ENCODE measurements at places on chromosomes 3 and 15. TPM values are rescaled to one million over a fixed set of nuclear protein-coding genes. Genes with fewer than 3 reads are reported as not detected.

PCYT1A gene
- 47.4 TPM for polyA plus RNA-seq

DNA sequence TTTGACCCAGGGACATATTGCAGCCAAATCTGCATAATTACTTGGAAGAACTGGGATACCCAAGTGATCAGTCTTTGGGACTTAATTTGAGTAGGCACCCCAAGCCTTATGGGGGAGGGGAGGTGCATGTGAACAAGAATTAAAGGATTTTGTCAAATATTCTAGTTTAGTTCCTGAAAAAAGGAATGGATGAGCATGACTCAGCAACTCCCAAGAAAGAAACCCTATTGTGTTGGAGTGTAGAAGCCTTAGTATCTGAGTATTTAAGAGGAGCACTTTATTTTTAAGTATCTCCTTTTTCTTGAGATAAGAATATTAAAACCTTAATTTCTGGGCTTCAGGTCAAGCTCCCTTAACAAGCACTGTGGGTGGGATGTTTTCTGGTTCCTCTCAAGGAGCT, 222.4 kb downstream of the CD47 start:
- no peak for DNase-seq

DNA sequence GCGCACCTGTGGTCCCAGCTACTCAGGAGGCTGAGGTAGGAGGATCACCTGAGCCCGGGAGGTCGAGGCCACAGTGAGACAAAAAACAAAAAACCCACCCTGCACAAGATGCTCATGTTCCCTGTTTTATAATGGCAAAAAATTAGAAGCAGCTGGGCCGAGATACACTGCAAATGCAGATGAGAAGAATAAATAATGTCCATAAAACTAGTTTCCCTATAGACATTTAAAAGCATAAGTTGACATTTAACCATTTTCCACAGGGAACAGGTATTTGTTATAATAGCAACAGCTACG, 537 bp upstream of the SCAP start:
- DNase-seq, result no peak

- no peak for DNase-seq
Observed at GRCh38 chr3:78912687-78913086, 855.1 kb downstream of the ROBO1 start.

DNA sequence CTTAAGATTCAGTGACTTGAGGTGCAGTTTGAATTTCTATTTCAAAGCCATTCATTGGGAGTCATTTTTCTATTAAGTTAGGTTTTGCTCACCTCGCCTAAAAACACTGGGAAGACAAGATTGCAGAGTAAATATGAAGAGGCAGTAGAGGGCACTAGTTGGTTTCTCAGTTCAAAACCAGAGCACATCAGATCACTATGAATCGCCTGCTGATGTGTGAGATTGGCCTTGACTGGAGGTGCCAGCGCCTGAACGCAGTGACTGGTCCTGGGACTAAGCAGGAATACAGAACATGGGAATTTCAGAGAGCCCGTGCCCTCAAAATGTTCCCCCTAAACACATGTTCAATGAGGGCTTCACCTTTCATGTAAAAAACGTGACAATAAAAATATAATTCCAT, 229.0 kb downstream of the ITPR1 start:
- no peak for DNase-seq

DLL4 gene
- polyA plus RNA-seq, result 6.9 TPM

DNA sequence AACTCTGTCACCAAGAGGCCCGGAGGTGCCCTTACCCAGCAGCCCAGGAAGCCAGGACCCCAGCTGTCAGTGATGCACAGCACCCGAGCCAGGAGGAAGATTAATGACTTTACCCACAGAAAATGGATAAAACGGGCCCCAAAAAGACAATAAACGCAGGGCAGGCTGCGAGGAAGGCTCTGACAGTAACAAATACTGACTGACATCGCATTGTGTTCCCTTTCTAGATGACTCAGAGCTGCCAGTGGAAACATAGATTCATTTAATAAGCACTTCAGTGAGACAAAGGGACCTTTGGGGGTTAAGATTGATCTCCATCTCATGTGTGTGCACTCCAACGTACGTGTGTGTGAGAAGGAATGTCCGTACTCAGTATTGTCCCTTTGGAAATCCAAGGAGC, 225.3 kb upstream of the PPP2R3A start:
- no peak for DNase-seq
